B cell (primary cell): ENCODE measurements at places on chromosomes 3 and 15. TPM values are rescaled to one million over a fixed set of nuclear protein-coding genes. Genes with fewer than 3 reads are reported as not detected.
A peak's percentile ranks its signal among the peaks of the same experiment; 100 is the strongest.

The CNTN3 gene
- not detected in 2 replicates for polyA plus RNA-seq

The SAXO2 gene
- 2.5 and 3.1 TPM in 2 replicates for polyA plus RNA-seq

The ADAMTS17 gene
- 0.10 TPM in 1 of 2 replicates, not detected in the other for polyA plus RNA-seq

DNA sequence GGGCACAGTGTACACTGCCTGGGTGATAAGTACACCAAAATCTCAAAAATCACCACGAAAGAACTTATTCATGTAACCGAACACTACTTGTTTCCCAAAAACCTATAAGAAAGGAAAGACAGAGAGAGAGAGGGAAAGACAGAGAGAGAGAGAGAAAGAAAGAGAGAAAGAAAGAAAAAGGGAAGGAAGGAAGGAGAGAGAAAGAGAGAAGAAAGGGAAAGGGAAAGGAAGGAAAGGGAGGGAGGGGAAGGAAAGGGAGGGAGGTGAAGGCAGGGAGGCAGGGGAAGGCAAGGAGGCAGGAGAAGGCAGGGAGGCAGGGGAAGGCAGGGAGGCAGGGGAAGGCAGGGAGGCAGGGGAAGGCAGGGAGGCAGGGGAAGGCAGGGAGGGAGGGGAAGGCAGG, 48.2 kb downstream of the ANXA2 start:
- DNase-seq = no peak

DNA sequence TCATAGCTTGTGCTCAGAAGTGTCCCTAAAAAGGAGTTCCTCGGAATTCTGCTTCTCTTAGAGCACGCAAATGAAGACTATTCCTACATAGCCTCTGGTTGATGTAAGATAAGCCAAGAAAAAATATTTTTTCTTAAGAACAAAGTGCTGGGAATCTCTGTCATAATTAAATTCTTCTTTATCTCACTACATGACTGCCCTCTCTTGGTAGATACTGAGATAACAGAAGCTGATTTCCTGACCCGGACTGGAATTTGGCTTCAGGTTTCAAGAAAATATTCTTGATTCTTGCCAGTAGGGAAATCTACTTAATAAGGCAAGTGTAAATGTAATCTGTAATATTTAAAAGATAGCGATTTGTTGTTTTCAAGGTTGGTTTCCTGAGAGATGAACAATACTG, 31.3 kb upstream of the SETMAR start:
- DNase-seq = peak; percentile 58

GRCh38 chr3:138046085-138046484, 36.1 kb downstream of the CLDN18 start:
- DNase-seq = no peak

DNA sequence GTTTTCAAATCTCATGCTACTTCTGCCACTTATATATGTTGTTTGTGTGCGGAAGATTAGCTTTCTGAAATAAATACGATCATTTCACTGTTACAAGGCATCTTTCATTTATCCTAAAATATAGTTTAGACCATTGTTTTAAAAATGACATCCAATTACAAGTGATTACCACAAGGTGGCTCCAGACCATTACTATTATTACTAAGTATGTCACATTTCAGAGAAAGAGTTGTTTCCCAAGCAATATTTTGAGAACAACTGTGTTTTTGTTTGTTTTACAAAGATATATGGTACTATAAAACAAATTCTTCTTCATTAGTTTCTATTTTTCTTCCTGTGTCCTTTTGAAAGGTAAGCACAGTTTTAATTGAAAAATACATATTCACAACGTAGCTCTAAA, 136.0 kb upstream of the RAP2B start:
- peak; percentile 31 for DNase-seq

DNA sequence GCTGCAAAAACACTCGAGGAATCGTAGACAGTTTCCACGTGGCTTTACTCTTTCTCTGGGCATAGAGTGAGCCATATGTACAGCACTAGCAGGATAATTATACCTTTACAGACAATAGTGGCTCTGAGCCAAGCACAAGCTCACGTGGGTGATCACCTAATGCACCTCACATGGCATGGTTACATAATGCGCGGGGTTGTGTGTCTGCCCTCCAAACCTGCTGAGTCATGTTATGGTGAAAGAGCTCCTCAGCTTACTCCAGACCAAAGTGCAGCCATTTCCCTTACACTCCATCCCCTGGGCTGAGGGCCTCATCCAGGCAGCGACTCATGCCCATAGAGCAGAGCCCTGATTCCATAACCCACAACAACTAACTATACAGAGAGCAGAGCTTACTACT, 1458.4 kb upstream of the CADM2 start:
- no peak for DNase-seq

GRCh38 chr15:63522225-63522578, 17.8 kb downstream of the USP3 start:
- no peak for DNase-seq

DNA sequence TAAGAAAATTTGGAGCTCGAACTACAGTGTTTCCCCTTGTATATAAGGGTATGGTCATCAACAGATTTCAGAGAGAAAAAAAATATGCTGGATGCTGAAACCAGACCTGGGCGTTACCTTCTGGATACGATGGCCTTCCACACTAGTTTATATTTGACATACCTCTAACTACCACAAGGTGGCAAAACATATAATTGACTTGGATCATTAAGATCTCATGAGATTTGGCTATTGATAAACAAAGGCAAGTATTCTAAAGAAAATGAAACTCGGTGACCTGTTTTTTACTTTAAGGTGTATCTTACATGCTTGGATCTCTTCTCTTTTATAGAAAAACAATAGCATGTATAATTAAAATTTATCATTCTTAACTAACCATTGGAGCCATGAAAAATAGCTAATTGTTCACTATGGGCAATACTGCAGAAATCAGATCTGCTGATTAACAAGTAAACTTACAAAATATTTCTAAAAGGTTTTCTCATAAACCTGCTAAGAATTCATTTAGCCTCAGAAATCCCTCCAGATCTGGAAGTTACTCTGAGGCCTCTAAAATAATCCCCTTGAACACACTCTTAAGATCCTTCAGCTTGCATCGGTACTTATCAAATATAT, 300.6 kb upstream of the KCNH8 start:
- peak; percentile 17 for DNase-seq
